ENCODE measurements at places on chromosomes 3 and 15.
A peak's percentile ranks its signal among the peaks of the same experiment; 100 is the strongest.

DNA sequence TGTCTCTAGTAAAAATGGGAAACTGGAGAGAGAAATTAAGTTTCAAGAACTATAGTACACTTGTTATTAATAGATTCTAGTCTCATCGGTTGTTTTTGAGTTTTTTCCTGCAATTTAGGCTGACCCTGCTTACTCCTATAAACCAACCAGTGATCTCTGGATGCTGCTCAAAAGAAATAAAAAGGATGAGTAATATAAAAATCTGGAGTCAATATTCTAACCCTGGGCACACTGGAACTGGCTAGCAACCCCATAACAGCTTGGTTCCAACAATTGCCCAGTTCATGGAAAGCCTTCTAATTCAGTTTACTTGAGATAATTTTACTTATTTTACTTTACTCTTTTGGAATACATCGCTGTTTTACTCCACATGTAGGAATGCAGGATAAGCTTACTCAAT, 211.6 kb downstream of the GBE1 start:
- DNase-seq: no peak

DNA sequence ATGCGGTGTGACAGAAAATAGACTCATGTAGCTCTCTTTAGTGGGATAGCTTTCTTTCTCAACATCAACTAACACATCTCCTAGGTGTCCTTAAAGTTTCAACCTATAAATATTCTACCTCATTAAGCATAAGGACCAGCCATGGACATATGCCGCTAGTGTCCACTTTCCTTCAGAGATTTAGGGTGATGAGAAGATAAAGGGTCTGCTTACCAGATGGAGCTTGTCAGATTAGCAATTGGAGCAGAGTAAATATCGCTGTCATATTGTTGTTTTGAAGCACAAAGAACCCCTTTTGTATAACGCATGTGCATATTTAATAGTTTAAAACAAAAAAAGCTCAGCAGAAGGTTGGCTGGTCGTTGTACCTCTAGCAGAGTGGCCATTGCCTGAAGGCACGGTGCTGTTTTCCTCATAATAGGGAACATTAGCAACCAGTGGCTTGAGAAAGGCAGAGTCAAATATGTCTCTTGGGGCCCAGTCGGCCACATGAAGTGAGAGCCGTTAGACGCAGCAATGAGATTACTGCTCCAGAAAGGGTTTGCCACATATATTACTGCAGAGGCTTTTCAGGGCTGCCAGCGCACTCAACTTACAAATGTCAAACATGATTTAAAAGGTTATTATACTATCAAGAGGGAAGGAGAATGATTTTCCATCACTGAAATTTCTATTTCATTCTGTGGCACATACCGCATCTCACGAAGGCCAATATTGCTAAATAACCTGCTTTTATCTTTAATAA, 264.2 kb downstream of the ROBO2 start:
- DNase-seq: no peak

DNA sequence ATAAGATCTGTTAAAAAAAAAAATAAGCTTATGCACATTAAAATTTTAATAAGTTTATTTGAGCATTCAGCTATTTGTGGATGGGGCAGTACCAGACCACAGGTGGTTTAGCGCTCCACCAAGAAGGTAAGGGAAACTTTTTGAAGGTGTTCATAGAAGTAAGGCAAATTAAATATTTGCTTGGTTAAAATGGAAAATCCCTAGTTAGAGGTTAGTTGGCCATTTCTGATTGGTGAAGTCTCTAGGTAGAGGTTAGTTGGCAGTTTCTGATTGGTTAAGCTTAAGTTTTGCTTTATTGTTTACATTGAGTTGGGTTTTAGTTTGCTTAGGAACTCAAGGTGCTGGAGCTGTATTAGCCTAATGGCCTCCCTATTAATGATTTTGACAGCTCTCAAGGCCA, 30.7 kb downstream of the SCN11A start:
- DNase-seq: no peak

DNA sequence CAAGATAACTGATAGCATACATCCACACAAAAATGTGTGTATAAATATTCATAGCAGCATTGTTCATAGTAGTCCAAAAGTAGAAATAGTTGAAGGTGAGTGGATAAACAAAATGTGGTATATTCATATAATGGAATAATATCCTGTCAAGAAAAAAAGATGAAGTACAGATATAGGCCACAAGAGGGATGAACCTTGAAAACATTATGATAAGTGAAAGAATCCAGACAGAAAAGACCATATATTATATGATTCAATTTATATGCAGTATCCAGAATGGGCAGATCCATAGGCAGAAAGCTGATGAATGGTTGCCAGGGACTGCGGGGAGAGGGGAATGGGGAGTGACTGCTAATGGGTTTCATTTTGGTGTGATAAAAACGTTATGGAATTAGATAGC, 54.3 kb upstream of the TNIK start:
- no peak for DNase-seq

DNA sequence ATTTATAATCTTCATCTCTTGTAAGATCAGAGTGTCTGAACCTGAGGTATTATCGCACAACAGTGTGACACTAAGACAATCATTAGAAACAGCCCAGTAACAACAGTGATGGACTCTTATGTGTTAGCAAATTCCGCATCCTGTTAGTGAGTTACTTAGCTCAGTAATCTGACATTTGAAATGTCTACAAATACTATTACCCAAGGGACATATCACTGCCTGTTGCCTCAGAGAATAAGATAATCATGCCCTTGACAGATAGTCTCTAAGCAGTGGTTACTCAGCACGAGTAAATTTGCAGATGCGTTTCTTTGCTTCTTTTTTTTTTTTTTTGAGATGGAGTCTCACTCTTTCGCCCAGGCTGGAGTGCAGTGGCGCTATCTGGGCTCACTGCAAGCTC, 13.4 kb upstream of the RTP1 start:
- DNase-seq: peak; percentile 34

DNA sequence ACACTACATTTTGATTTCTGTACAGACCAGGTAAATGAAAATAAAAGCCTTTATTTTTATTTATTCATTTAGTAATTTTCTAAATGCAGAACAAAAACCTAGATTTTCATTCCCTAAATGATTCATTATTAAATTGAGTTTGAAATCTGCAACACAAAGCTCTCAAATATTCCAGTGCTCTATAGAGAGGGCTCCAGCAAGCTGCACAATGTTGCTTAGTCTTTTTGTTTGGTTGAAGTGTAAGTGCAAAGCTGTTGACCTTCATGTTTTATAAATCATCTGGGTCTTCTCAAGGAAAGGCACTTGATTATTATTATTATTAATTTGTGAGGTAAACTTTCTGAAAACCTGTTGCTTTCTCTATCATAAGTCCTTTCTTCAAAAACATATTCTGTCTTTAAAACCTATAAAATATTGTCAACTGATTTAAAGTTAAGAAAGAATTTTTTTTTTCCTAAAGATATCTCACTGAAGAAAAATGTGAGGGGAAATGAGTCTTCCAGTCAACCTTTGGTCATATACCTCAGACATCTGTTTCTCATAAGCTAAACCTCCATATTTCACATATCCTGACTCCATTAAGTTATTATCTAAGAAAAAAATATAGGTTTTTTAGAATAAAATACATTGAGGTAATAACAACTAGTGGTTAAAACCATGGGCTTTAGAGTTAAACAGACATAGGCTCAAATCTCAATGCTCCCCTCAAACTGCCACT, 100.7 kb downstream of the ZIC4 start:
- no peak for DNase-seq

GRCh38 chr3:56025326-56025725, 442.9 kb downstream of the ERC2 start:
- DNase-seq: no peak

DNA sequence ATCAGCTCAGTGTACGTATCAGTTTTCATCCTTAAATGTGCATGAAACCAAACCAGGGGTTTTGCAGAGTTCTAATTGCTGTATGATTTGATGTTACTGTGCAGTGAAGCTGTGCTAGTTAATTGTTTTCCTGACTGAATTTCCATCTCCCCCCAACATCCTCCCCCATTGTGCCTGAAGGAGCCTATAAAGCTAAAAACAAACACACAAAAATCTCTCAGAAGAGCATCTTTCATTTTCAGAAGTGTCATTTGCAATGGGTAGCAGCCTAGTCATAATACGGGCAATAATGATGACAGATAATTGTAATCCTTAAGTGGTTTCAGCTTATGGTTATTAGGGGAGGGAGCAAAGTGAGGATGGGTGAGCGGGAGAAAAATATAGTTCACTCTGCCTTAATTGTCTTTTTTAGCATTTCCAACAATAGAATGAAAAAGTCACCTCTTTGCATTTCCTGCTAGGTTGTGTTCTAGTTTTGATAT, 207.9 kb upstream of the TBL1XR1 start:
- DNase-seq: no peak

- DNase-seq: no peak
Observed at GRCh38 chr3:117302428-117302827, 592.8 kb downstream of the TUSC7 start.

- DNase-seq: no peak
Observed at GRCh38 chr3:284322-284721, 87.8 kb downstream of the CHL1 start.

- no peak for DNase-seq
Observed at GRCh38 chr3:45130476-45130875, 15.7 kb downstream of the CDCP1 start.

DNA sequence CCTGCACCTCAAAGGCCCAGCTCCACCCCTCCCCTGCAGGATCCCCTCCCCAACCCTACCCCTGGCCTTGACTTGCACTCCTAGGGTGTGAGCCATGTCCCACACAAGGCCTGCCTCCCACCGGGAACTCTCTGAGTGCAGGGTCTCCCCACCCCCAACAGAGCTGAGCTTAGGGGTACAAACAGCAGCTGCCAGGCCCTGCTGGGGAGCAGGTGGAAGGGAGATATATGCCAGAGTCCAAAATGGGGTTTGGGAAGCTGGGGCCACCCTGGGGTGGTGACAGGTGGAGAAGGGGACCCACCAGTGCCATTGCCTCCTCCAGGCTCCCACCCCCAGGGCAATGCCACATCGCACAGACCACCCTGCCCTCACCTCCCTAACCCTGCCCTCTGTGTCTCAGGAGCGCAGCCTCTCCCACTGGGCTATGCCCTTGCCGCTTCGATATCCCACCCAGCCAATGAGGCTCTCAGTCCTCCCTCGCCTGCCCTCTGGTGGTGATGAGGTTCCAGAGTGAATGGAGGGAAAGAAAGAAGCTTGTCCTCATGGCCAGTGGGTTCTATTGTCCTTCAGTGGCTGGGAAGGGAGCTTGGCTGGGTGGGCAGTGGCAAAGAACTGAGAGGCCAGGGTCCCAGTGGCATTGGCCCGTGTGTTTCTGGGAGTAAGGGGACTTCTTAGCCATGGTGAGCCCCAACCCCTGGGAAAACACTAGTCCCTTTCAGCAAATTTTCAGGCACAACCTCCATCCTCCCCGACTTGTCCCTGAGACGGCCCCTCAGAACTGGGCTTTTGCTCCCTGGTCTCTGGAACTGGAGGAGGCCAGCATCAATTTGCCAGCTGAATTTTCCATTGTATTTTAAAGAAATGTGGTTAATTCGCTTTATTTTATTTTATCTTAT, 46.8 kb downstream of the CYP11A1 start:
- DNase-seq: peak; percentile 60

- no peak for DNase-seq
Observed at GRCh38 chr15:95989392-95989791, 341.1 kb upstream of the NR2F2 start.

DNA sequence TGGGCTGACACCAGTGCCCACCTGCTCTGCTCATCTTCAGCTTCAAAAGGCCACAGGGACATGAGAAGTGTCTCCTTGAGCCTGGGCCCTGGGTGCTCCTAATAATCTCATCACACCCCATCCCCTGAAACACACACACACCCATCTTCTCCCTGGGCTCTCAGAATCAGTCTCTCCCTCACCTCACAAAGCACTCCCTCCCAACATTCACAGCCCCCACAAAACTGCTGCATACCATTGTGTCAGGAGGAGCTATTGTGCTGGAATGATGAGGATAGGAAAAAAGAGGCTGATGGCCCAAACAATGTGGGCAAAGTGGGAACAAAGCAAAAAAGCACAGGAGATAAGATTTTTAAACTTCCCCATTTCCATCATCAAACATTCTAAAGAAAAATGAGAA, 16.8 kb downstream of the FOXP1 start:
- no peak for DNase-seq

GRCh38 chr3:97301114-97301513, 463.4 kb upstream of the ARL6 start:
- no peak for DNase-seq

GRCh38 chr3:49377483-49377882, 19.3 kb upstream of the GPX1 start:
- DNase-seq: peak; percentile 35

- peak; percentile 15 for DNase-seq
Observed at GRCh38 chr15:81419332-81419943, 45.4 kb upstream of the TMC3 start.

- no peak for DNase-seq
Observed at GRCh38 chr3:124513610-124513997, 216.6 kb upstream of the UMPS start.

GRCh38 chr15:101050623-101051290, 131.6 kb downstream of the LRRK1 start:
- DNase-seq: no peak

DNA sequence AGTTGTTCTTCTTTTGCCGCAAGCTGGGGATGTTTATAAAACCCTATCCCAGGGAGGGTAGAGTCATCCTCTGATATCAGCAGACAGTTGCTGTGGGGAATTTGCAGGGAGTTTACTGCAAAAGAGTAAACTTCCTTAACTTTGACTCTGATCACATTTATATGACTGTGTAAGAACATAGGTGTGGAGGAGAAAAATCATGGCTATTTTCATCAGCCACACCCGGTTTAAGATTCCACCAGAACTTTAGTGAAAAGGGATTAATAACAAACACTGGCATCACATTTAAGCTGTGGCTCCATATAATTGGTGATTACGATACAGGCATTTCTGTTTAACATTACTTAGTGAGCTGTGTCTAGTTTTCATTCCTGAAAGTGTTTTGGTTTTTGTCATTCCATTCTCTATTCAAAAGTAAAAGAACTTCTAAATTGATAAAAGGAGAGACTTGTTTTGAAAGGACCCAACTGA, 143.1 kb downstream of the MYLK start:
- no peak for DNase-seq

GRCh38 chr3:74315291-74315690, 299.2 kb downstream of the CNTN3 start:
- no peak for DNase-seq

- DNase-seq: no peak
Observed at GRCh38 chr3:42733501-42734262, 31.1 kb upstream of the HHATL start.

DNA sequence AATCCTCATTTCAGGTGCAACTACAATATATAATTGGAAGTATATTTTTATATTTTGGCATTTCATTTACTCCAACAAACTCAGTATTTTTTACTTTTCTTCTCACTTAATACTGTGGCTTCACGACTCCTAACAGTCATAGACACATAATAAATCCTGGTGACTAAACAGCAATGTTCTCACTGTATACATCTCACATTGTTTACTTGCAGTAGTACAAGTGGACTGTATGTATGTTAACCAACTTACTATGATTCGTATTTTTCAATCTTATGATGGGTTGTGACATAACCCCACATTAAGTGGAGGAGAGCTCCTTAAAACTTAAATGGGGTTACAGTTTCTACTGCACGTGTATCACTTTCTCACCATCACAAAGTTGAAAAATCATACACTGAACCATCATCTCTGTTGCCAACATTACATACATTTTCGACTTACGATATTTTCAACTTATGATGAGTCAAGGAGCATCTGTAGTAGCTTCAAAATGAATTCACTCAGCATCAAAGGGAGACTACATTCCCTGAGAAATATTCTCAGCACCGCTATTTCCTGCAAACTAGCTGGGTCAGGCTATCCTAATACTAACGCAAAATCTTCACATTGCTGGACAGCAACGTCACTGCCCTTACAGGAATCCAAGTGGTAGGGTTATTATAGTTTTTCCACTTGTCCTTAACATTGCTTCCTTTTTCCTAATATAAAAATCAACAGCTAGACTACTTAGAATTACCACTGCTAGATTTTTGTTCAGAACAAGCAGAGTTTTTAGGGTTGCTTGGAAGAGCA, 7.3 kb downstream of the ADAM10 start:
- DNase-seq: peak; percentile 80

All from cardiac fibroblast (primary cell).